ENCODE measurements at places on chromosomes 16 and 17.

DNA sequence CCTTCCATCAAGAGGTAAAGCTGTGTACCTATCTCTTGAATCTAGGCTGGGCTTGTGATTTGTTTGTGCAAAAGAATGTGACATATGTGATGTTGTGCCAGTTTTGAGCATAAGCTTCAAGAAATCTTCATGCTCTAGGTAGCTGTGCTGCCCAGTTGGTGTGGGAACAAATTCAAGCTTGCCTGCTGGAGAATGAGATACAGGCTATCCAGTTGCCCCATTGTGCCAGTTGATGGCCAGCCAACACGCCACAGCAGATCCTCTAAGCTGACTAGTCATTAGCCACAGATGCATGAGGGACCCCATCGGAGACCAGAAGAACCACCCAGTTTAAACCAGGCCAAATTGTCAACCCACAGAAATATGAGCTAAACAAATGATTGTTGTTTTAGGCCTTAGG is 180.5 kb upstream of the MPHOSPH6 start:
- no peak for DNase-seq

- no peak for DNase-seq
Measured at GRCh38 chr17:82674656-82675475, 23.6 kb downstream of the RAB40B start.

DNA sequence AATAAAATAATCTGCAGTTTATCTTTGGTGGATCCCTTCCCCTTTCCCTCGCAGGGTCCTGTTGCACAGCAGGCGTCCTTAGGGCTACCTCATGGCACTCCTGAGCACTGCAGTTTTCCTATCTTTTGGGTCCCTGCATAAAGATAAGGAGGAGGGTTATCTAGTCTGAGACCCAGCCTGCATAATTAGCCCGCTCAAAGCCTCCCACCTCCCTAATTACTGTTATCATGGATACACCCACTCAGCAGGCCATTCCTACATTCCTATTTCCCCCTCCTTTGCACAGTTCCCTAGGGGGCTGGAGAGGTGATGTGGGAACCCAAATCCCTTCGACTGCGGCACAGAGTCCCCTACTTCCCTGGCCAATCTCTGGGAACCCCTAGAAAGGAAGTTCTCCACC is 5.1 kb upstream of the CLUH start:
- DNase-seq: no peak

DNA sequence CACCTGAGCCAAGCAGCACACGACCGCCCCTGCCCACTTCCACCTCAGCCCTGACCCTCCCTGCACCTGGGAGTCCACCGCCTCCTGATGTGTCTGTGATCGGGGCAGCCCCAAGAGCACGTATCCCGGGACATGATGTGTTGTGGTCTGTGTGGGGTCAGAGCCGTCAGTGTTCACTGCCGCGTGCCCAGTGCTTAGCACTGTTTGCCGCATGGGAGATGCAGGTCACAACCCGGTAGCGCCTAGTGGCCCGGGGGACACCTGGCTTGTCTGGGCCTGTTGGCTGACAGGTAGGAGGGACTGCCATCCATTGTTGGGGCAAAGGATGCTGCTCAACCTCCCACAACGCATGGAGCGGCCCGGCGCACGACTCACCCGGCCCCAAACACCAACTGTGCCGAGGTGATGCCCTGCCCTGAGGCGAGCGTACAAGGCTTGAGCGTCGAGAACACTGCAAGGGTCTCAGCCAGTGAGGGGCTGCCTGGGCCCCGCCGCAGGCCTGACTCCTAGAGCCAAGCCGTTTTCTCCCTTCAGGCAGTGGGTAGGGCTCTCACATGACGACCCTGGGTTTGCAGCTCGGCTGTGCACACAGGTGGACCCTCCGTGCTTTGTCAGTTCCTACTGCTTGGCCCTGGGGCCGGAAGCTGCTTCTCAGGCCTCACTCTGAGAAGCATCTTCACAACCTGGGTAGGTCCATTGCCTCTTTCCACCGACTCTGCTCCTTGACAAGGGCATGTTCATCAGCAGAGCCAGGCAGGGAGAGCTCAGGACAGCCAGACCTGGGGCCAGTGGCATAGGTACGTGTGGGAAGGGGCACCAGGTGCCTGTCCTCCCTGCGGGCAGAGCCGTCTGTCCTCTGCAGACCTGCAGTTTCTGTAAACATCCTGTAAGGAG is 5.9 kb upstream of the C16orf95 start:
- DNase-seq: no peak

DNA sequence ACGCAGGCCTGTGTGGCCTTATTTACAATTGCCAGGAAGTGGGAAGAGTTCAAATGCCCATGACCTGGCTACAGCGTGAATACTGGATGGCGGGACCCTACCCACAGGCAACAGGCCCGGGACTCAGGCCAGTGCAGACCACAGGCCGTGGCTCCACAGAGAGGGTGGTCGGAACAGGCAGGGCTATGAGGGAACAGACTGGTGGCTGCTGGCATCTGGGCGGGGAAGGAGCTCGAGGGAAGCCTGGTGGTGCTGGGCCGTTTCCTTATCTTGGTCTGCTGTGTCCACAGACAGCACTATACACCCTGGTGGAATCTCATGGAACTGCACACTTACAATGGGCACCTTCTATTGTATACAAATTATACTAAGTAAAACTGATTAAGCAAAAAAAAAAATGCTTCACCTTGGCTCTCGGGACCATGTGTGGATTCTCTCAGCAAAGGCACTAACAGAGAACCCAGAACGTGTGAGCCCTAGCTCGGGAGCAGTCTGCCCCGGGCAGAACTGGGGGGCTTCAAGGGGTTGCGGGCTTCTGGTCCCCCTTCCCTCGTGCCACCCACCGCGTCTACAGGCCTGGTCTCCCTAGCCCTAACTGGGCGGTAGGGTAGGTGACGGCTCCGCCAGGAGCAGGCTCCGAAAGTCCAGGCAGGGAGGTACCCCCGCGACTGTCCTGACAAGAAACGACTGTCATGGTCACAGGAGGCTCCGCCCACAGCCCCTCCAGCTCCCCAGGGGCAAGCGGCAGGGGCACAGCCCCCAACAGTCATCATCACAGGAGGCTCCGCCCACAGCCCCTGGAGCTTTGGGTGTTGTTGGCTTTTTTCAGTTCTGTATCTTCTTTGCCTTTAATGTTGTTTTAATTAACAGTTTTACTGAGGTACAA is 21.8 kb downstream of the CEP131 start:
- peak; percentile 81 for DNase-seq

DNA sequence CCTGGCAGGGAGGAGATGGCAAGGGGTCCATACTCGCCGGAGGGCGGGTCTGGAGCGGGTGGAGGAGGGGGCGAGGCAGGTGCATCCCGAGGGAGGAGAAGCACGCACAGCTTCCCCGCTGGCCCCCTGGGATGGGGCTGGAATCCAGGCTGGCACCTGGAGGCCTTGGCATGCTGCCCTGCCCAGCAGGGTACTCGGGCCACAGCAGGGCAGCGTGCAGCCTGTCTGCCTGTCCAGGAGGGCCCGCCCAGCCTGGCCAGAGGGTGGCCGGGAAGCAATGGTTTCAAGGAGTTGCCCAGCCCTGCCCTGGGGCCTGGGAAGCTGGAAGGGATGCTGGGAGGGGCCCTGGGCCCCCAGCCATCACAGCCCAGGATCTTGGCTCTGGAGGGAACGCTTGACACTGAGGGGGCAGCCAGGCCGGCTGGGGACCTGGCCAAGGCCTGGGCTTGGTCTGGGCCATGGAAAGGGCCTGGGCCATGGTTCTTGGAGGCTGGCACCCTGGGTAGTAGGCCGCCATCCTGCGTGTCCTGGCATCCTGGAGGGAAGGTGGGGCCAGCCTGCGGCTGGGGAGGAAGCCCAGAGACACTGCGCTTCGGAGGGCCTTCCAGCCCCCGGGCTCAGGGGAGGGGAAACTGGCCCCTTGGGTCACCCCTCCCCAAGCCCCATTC is 1.1 kb downstream of the GLIS2 start:
- no peak for DNase-seq

- no peak for DNase-seq
Measured at GRCh38 chr16:84360170-84360569, 8.2 kb upstream of the ATP2C2 start.

GRCh38 chr16:26149364-26150190 is 457.8 kb downstream of the HS3ST4 start:
- DNase-seq: no peak

GRCh38 chr16:86809458-86809955 is 231.2 kb downstream of the FOXL1 start:
- peak; percentile 41 for DNase-seq

DNA sequence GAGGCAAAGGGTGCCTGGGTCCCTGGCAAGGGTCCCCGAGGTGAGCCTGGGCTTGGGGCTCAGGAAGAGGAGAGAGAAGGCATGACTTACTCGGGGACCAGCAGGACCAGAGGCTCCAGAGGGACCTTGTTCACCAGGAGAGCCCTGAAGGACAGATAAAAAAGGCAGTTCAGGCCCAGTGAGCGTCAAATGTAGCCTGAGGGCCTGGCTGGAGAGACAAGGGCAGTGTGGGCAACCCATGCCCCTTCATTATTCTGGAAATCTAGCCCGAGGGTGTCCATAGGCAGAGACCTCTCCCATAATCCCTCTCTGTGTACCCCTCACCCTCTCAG is 14.1 kb downstream of the COL1A1 start:
- peak; percentile 54 for DNase-seq

GRCh38 chr17:42087736-42088705 is 10.3 kb downstream of the ZNF385C start:
- DNase-seq: no peak

GRCh38 chr17:74635418-74635817 is 11.9 kb upstream of the CD300E start:
- DNase-seq: no peak

- DNase-seq: peak; percentile 3
Measured at GRCh38 chr17:48294806-48295361, 135.1 kb downstream of the SKAP1 start.

DNA sequence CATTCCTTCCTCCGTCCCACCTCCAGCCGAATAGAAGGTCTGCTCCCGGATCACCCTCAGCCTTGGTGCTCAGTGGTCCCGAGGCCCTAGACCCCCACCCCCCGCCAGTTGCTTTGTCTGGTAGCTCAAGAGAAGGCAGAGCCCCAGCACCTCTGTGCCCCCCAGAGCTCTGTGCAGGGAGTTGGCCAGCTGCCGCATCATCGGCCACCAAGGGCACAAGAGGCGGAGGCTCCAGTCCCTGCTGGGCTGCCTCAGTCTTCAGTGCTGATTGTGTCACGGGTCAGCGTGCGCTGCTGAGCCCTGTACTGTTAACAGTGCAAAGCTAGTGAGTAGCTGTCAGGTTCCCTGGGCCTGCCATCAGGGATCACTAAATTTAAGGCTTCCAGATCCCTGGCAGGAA is 22.2 kb upstream of the DRG2 start:
- no peak for DNase-seq

DNA sequence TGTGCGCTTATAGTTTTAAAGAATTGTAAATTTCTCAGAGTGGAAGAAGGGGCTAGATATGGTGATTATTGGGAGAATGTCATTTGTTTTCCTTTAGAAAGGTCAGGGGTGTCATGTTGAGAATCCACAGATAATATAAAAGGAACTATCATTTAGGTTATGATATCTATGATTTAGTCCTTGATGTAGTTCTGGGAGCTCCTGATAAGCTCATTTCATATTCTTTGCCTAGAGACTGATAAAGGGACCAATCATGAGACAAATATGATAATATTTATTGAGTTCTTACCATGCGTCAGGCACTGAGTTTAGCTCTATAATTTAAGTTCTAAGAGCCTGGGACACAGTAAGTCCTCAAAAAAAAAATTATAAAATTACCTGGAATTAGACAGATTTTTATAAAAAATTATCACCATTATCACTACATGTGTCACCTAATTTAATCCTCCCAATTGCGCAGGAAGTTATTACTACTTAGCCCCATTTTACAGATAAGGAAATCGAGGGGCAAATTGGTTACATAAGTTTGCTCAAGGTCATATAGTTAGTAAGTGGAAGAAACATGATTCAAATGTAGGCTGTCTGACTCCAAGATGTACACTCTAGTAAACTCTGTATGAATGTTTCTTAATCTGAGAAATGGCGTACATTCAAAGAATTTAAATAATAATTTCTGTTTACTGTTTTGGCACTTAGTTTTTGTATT is 2.5 kb downstream of the AATF start:
- DNase-seq: no peak

DNA sequence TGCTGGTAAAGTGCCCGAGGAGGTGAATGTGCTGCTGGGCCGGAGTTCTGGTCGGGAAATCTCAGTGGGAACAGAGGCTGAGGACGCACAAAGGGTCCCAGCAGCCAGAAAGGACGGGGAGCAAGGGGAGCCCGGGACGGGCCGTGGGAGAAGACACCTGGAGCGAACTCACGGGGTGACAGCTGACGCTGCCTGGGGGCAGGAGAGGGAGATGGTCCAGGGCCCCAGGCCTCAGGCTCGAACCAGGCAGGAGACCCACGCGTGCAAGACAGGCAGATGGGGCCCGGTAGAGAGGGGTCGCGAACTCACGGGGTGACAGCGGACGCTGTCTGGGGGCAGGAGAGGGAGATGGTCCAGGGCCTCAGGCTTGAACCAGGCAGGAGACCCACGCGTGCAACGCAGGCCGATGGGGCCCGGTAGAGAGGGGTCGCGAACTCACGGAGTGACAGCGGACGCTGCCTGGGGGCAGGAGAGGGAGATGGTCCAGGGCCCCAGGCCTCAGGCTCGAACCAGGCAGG is 72.9 kb downstream of the METRNL start:
- no peak for DNase-seq

DNA sequence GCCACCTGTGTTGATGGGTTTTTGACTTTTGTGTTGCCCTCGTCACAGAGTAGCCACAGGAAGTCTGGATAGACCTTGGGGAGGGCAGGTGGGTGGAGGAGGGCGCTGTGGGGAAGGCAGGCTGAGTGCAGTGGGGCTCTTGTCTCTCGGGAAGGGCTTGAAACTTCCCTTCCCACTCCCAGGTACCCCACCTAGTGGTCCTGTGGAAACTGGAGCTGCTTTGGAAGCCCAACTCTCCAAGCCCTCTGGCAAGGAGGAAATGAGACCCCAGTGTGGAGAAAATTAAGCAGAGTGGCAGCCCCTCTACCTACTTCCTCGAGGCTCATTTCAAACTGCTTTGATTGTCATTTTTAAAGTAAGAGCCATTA is 9.2 kb downstream of the CA5A start:
- DNase-seq: no peak

DNA sequence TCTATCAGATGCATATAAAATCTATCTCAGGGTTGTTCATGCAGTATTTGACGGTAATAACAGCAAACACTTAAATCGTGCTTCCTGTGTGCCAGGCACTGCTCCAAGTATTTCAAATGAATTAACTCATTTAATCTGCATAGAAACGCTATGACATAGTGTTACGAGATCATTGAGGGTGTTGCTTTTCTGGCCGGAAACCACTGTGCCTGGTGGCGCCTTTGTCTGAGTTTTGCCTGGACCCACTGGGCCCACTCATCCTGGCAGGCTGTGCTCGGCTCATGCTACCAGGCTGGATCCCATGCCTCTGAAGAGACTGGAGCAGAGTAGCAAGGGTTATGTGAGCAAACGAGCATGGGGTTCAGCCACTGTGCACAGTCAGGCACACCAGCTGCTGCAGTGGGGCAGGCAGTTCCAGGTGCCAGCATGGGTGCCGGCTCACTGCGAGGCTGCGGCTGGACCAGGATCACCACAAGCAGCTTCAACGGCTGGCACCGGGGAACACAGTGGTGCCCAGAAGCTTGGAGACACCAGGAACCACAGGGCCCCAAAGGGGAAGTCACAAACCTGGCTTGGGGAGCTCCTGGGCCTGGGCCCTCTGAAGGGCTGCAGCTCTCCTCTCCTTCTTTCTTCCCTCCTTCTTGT is 45.9 kb upstream of the CLEC19A start:
- no peak for DNase-seq

GRCh38 chr16:49810831-49811230 is 45.1 kb downstream of the ZNF423 start:
- no peak for DNase-seq

GRCh38 chr17:74182041-74182723 is 21.3 kb upstream of the RPL38 start:
- DNase-seq: no peak

GRCh38 chr17:39746145-39746461 is 8.4 kb downstream of the GRB7 start:
- no peak for DNase-seq
